Kidney capillary endothelial cell (primary cell): ENCODE measurements at places on chromosomes 7 and 10.

- DNase-seq = no peak
These were observed 48.8 kb downstream of the SUFU start for GRCh38 chr10:102552533-102552932.

DNA sequence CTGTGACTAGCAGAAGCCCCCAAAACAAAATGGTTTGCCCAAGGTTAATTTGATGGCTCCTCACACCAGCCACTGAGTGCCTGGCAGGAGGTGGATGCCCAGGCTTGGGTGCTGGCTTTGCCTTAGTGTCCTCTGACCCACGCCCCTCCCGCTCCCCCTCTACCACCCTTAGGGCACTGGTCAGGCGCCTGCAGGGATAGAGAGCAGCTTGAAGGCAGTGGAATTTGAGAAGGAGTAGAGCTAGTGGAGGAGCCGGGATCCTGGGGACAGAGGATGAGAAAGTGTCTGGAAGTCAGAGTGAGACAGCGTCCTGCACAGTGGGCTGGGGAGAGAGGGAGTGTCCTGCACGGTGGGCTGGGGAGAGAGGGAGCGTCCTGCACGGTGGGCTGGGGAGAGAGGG, 139.4 kb downstream of the DNAJB6 start:
- DNase-seq = no peak

- no peak for DNase-seq
These were observed 108.1 kb upstream of the AGR3 start for GRCh38 chr7:16989811-16990413.

DNA sequence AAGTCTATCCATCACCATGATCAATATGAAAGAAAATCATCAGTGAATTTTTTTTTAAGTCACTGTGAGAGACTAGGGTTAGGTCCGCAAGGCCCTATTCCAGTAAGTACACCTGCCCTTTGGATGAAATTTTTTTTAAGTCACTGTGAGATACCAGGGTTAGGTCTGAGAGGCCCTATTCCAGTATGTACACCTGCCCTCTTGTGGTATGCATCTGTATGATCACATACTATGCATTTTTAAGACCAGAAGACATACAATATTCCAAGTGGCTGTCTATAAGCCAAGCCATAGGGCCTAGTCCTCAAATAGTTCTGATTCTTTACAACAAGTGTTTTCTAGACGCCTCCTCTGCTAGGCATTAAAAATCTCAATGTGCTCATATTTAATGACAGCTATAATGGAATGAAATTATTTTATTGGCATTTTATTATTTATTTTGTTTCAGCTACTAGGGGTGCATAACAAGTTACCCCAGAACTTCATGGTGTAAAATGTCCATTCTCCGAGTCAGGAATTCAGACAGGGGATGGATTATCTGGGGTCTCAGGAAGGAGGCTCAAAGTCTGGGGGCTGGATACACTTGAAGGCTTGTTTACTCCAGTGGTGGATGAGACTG, 53.1 kb downstream of the TEX36 start:
- peak; percentile 63 for DNase-seq

- peak; percentile 58 for DNase-seq
These were observed 24.6 kb upstream of the ITGA8 start for GRCh38 chr10:15744217-15744865.

- no peak for DNase-seq
These were observed 51.2 kb upstream of the BMPER start for GRCh38 chr7:33854178-33854577.

DNA sequence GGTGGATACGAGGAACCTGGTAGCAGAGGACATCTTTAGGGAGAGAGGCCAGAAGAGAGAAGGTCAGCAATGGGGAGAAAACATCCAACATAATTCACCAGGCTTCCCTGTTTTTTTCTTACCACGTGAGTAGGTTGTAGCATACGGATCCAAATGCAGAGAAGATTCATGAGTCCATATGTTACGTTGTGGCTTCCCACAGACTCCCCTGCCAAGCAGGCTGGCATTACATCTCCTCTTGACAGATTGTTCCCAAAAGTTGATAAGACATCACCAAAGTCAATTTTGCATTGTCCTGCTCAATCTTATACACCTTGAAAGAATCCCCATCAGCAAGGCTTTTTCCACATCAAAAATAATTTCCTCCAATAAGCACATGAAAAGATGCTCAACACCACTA, 39.7 kb downstream of the DRGX start:
- no peak for DNase-seq

GRCh38 chr10:123326674-123327073, 172.5 kb downstream of the BUB3 start:
- no peak for DNase-seq

DNA sequence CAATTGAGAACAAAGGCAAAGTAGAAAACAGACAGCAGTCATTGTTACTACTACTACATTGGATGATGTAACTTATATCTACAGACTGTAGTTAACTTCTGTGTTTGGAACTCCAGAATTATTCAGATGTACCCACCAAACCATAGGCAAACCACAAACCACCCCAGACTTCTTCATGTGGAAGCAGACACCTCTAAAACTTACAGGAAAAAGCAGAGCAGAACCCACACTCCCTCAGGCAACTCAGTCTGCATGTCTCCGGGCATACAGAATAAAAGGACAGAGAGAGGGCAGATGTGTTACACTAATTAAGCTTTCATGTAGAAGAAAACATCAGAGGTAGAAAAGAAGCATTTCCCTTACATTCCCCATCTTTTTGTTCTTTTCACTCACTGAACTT, 9.0 kb downstream of the LSM5 start:
- DNase-seq = no peak

GRCh38 chr10:3955955-3956617, 171.1 kb upstream of the KLF6 start:
- no peak for DNase-seq

DNA sequence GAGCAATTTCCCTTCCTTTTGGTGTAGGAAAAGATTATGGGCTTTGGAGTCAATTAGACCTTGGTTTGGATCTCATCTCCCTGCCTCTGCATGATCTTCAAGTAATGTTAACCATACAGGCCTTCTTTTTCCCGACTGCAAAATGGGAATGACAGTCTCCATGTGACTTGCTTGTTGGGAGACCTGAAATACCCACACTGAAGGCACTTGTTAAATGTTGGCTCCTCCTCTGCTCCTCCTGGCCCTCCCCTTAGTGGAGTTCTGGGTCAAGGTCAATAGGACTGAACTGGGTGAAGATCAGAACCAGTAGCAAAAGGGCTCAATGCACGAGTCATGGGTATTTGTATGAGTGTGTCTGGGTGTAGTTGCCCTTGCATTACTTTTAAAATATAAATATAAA, 179.4 kb upstream of the PRR15 start:
- DNase-seq = no peak

- DNase-seq = no peak
These were observed 71.3 kb downstream of the SH3PXD2A start for GRCh38 chr10:103784089-103784488.

DNA sequence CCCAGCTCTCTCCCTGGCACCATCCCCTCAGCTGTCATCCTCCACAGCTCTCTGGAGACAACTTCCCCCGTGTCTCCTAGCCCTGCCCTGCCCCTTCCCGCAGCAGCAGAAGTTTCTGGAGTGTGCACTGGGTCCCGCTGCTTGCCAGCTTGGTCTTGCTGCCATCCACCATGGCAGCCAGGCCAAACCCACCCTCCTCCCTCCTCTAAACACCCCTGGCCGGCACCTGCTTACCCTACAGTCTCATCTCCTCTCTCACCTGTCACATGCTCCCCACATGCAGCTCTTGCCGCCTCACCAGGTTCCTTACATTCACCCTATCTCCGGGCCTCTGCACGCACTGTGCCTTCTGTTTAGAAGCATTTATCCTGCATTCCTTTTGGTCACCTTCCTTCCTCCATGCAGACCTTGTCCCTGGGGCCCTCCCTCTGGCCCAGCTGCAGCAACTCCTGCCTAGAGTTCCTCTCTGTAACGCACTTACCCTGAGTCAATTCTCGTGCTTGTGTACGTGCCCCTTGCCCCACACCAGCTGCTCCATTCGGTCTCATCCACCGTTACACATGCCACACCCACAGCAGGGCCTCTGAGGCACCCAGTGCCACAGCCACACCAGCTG, 93.9 kb upstream of the RET start:
- no peak for DNase-seq

- DNase-seq = no peak
These were observed 615.2 kb upstream of the FOXK1 start for GRCh38 chr7:4066626-4067475.

DNA sequence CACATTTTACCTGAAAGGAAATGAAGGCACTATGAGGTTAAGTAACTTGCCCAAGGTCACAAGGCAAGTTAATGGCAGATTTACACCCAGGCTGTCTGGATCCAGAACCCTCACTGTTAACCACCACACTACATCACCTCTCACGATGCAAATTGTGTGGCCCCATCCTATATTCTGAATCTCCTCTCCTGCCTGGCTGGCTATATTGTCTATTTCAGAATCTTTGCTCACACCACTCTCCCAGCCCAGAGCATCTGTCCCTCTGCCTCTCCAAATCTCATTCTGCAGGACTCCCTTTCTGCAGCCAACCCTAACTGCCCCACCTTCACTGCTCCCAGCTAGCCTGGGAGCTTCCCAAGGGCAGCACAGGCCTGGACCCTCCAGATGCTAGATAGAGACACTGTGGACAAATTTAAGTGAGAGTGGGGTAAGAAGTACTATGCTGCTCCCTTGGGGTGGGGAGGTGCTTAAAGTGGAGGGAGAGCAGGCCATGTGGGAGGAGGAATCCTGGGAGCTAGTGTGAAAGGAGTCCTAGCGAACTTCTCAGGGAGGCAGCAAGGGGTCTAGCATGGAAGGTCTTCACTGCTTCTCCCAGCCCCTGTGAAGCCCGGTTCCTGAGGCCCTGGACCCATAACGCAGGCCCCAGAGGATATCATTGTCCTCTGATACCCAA, 786 bp downstream of the CUEDC2 start:
- DNase-seq = no peak

GRCh38 chr7:26784118-26784517, 80.3 kb downstream of the SKAP2 start:
- no peak for DNase-seq

DNA sequence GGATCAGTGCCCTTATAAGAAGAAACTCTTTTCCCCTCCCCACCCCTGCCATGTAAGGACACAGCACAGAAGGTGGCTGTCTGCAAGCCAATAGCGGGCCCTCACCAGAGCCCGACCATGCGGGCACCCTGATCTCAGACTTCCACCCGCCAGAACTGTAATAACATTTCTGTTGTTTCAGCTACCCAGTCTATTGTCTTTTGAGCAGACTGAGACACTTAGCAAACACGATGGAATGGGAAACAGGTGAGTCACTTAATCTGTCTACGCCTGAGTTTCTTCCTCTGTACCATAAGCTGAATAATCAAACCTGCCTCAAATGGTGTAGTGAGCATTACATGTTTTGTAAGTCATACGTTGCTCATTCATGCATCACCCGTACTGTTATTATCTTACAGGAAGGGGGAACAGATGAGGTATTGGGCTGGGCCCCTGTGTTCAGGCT, 58.2 kb downstream of the STRA8 start:
- DNase-seq = peak; percentile 97

DNA sequence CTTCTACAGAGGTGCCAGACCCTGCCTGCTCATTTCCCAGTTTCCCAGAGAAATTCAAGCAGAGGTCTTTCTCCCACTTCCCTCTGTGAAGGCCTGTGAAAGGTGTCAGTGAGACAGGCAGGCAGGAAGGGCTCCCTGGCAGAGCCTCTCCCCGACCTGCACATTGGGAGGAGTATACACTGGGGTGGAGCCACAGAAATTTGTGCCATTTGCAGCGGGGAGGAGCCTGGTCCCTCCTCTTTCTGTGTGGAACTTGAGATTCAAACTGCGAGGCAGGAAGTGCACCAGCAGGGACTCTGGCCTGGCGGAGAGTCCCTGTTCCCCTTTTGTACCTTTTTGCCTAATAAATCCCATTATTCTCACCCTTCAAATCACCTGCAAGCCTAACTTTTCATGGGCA, 54.6 kb upstream of the OPN4 start:
- no peak for DNase-seq

GRCh38 chr7:76509931-76510877, at the start of gene UPK3B:
TSS of gene UPK3B (plus strand) at chr7:76510552. CDS start at chr7:76510653, 101 bp downstream.
- DNase-seq = no peak

DNA sequence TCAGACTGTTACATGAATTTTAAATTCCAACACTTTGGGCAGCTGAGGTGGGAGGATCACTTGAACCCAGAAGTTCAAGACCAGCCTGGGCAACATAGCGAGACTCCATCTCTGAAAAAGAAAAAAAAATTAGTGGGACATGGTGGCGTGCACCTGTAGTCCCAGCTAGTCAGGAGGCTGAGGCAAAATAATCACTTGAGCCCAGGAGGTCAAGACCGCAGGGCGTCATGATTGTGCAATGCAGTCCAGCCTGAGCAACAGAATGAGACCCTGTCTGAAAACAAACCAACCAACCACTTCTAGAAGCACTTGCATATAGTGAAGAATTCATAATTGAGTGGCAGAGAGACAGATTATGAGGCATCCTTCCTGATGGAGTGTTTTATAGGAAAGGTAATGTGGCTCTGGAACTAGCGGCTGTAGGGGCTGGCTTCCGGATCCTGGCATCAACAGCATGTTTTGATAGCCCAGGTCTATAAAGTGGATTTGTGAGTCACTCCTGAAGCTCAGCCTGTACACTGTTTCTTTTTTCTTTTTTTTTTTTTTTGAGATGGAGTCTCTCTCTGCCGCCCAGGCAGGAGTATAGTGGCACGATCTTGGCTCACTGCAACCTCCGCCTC, 40.3 kb upstream of the RSBN1L start:
- no peak for DNase-seq

- no peak for DNase-seq
These were observed 94.6 kb downstream of the CUX1 start for GRCh38 chr7:101911800-101912715.

DNA sequence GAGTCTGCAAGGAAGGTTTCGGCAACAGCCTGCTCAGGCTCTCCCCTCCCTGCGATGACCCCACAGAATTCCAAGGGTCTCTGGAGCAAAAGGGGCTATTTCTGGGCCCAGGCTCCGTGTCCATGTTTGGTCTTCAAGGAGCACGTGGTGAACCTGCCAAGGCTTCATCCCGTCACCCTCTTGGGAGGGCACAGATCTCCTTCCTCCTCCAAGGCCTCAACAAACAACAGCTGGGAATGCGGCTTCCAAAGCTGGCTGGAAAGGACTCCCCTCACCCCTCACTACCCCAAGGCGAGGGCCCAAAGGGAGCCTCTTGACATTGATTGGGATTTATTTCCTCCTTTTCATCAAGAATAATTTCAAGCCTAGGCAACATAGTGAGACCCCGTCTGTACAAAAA, 14.0 kb upstream of the KPNA7 start:
- DNase-seq = no peak
